NCI-H1694 (cell line): ENCODE measurements at places on chromosomes 1 and 21.
A peak's percentile ranks its signal among the peaks of the same experiment; 100 is the strongest.

DNA sequence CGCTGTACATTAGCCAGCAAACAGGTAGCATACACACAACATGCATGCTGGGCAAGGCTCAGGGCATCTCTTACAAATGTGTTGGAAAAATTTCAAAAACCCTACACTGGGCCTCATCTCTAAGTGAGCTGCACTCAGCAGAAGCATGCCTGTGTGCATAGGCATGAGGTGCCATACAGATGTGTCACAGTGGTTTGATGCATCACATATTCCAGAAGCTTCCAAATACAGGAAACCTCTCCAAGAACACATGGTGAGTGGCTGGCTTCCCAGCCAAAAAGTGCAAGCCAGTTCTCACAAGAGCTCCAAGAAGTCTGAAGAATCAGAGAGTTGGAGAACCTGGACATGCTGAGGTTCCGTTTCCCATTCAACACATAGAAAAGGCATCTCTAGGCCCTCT, 58.3 kb downstream of the CD46 start:
- no peak for DNase-seq

- DNase-seq, result no peak
These were observed 426.5 kb upstream of the BRINP3 start for GRCh38 chr1:190904091-190904695.

GRCh38 chr1:86913399-86913895, 479 bp downstream of the SELENOF start:
- no peak for DNase-seq

GRCh38 chr1:186848509-186849130, 19.9 kb downstream of the PLA2G4A start:
- DNase-seq, result no peak

DNA sequence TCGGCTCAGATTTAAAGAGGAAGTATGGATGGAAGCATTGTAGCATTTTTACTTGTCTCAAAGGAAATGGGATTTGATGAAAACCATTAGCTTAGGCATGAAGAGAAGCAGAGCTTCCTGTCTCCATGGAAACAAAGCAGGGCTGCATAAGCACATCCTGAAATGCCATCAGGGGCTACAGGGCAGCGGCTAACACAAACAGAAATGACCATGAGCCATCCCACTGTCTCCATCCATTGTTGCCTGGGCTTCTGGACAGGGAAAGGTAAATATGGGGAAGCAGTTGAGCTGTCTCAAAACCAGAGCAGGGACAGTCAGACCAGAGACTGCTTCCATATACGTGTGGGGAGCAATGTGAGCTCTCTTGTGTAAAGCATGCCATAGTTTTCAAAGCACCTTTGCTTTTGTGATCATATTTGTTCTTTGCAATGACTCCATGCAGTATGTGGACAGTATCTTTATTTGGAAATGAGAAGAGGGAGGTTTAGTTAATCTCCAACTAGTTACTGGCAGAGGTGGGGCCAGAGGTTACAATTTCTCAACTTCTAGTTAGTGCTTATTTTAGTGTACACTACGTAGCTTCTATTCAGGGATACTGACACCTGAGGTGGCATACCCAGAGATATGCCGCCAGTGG, 176.1 kb downstream of the CACNA1E start:
- no peak for DNase-seq

- DNase-seq, result peak; percentile 21
These were observed 37.8 kb downstream of the FAM78B start for GRCh38 chr1:166129006-166129405.

DNA sequence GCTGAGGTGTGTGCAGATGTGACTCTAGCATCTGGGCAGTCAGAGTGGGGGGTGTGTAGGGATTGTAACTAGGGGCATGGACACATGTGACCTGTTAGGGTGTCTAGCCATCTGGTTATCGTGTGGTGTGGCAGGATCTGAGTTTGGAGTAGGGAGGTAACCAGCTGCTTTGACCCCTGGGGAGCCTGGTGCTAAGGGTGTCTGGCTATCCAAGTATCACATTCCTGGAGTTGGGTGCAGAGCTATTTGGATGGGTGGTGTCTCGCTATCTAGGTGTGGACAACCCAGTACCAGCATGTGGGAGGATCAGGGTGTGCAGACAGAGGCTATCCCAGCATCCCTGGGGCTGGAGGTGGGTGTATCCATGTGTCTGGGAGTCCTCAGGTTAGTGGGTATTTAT, 4.7 kb downstream of the PTPRU start:
- DNase-seq, result no peak

DNA sequence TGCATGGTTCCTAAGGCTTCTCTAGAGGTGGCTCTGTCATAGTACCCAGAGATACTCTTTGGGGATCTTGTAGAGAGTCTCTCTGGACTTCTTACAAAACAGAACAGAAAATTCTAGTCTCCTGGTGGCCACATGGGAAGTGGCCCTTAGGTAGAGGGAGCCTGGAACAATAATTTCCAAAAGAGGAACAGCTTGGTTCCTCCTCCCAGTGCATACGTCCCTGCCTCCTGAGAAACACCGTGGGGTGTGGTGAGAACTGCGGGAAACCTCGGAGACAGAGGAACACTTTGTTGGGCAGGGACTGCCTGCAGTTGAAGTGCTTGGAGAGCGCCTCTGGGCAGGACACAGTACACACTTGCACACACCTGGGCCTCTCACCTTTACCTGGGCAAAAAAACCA, 38.8 kb upstream of the EPHA8 start:
- no peak for DNase-seq

DNA sequence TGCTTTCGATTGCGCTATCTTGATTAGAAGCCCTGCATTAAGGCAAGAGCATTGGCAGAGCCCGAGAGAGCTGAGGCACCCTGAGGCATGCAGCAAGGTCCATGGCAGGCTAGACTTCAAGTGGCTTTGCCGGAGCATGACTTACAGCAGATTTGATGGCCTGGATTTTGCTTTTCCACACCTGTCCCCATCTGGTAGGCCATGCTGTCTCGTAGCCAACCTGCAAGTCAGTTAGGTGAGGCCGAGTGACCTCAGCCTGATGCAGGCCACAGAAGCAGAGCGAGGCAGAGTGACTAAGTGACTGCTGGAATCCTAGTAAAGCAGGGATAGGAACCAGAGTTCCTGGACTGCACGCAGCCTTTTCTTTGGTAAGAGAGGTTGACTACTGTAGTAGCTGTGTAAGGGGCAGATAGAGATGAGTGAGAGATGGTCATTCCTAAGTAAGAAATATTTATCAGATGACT, 148.9 kb downstream of the PBX1 start:
- DNase-seq, result no peak

GRCh38 chr1:48030211-48030610, 33.0 kb upstream of the TRABD2B start:
- DNase-seq, result no peak

GRCh38 chr1:107196973-107197562, 56.2 kb downstream of the NTNG1 start:
- no peak for DNase-seq

DNA sequence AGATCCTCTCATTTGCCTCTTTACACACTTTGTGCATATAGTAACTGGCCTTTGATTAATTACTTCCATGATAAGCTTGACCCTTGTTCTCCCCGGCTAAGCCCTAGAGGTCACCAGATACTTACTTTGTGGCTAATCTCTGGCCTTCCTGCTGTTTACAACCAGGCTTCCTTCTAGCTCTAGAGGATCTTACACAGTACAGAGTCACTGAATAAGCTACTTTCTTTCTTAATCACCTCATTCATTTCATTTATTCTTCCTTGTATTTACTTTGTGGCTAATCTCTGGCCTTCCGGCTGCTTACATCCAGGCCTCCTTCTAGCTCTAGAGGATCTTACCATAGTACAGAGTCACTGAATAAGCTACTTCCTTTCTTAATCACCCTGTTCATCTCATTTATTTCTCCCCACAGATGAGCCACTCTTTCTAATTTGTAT, 144.3 kb upstream of the C1orf21 start:
- no peak for DNase-seq

DNA sequence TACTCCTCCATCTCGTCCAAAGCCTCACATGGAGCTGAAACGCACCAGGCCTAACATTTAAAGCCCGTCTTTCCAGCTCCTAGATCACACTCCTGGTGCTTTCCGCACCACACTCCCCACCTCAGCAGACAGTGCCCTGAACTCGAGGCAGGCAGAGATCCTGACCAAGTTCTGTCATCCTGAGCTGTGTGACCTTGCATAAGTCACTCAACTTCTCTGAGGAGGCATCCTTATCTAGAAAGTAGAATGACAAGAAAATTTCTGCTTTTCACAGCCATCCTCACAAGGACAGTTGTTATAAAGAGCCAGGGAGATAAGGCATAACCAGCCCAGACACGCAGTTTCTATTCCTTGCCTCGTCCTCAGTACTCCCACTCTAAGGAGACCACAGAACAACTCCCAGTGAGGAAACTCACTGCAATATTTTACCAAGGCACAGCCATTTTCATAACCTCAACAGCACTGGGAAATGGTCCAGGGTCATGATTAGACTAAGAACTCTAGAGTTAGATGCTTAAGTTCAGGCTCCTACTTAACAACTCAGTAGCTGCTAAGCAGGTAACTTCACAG, 3.1 kb downstream of the LRP8 start:
- DNase-seq, result no peak

DNA sequence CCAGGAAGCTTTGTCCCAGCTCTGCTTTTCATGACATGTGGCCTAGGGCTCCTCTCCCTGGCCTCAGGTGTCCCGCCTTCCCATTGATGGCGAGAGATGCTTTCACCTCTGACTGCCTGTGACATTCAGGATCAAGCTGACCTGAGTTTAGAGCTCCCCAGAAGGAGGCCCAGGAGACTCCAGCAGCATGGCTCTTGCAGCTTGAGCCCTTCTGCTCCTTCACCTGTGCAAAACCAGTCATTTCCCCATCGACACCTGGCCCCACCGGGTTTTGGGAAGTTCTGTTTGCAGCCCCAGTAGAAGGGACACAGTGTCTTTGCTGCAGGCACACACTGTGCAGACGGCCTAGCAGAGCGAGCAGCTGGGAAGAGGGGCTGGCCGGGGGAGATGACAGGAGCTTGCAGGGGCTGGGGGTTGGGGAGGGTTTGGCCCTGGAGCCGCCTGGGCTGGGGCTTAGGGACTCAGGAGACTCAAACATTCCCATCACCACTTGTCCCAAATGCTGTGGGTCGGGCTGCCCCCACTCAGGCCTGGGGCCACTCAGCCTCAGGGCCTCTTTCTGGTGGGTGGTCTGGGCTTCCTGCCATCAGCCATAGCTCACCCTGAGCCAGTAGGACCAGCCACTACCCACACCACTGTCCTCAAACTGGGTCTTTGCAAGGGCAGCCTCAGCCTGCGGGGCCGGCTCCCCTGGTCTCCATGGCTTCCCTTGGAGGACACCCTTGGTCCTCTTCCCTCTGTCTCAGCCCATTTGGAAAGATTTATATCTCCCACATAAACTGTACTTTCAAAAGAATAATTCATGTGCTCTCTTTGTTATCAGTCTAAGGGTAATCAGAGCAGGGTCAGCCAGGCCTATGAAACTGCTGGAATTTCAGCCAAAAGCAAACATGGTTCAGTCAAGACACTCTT, 3.8 kb upstream of the EDN2 start:
- no peak for DNase-seq

- peak; percentile 40 for DNase-seq
These were observed 11.0 kb downstream of the PROX1 start for GRCh38 chr1:213998785-213999184.

GRCh38 chr1:202291961-202292712, 49.6 kb downstream of the UBE2T start:
- no peak for DNase-seq

- no peak for DNase-seq
These were observed 11.8 kb downstream of the NPHP4 start for GRCh38 chr1:5980314-5981008.

DNA sequence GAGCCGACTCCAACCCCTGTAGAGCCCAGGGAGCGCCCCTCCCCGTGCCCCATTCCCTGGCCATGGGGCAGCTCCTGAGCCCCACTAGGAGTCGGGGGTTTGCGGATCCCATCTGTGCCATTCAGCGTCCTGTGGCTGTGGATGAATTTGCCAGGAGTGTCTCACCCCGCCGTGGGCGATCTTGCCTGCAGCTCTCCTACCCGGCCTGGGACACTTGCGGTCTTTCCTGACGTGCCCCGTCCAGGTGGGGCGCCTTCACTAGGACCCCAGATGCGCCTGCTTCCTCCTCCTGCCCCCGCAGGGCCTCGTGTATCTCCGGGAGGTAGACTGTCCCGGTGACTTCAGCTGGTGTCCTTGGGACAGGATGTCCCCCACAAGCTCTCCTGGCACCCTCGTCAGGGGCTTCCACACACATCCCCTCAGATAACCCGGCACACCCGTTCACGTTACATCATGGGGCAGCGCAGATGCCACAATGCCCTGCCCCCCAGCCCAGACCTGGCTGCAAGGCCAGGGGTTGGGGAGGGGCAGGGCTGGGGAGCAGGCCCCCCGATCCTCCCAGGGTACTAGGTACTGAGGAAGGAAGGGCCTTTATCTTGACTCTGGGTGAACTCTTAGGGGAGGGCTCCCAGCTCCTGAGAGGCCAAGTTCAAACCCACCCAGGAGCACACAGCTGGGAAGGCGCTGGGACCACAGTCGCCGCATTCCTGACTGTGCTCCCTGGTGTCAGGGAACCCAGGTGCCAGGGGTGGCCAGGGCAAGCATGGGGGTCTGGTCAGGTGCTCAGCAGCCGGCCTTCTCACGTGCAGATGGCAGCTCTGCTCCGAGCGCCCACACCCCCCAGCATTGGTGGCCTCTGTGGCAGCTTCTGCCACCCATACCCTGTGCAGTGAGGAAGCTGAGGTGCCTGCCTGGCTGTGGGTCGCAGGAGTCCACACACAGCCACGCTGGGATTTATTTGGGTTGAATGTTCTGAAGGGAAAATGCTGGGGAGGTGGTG, 53.4 kb upstream of the COL6A1 start:
- no peak for DNase-seq

DNA sequence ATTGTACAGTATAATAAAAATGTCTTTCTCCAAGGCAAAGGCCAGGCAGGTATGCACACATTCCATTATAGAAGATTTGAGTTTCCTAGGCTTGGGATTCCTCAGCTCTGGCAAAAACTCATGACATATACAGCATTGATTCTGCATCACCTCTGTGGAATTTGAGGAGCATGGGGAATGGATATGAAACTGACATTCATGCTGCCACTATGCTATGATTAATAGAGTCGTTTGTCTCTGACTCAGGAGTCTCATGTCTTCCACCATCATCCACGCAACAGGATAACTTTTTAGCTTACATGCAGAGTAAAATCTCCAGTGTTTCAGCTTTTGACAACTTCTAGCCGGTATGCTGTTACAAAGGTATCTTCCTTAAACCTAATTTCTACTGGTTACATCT, 49.8 kb upstream of the ADORA3 start:
- DNase-seq, result no peak

- DNase-seq, result peak; percentile 21
These were observed 34.2 kb upstream of the COX20 start for GRCh38 chr1:244801246-244801645.

GRCh38 chr1:229058111-229058561, 212.8 kb upstream of the RAB4A start:
- DNase-seq, result no peak

DNA sequence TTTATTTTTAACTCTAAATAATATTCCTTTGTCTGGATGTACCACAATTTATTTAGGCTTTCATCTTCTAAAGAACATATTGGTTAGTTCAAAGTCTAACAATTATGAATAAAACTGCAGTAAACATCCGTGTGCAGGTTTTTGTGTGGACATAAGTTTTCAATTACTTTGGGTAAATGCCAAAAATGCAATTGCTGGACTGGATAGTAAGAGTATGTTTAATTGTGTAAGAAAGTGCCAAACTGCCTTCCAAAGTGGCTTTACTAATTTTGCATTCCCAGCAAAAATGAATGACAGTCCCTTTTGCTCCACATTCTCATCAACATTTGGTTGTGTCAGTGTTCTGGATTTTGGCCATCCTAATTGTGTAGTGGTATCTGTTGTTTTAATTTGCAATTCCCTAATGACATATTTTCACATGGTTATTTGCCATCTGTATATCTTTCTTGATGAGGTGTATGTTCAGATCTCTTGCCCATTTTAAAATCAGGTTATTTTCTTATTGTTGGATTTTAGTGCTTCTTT, 113.8 kb downstream of the DPYD start:
- no peak for DNase-seq
